ENCODE measurements at places on chromosomes 5 and 9. TPM values are rescaled to one million over a fixed set of nuclear protein-coding genes. Genes with fewer than 3 reads are reported as not detected.

GRCh38 chr9:33172256-33173238, 5.4 kb upstream of the B4GALT1 start:
- no peak overlapping the region for H3K4me3 ChIP-seq
- no peaks in the 10 kb centered on the region for H3K36me3 ChIP-seq
- H3K27ac ChIP-seq, result no peak overlapping the region

GRCh38 chr9:106731910-106732309, 131.1 kb upstream of the ZNF462 start:
- DNase-seq, result no peak
- no peaks in the 10 kb centered on the region for H3K27me3 ChIP-seq
- no peaks in the 10 kb centered on the region for H3K36me3 ChIP-seq
- H3K27ac ChIP-seq, result no peak overlapping the region

DNA sequence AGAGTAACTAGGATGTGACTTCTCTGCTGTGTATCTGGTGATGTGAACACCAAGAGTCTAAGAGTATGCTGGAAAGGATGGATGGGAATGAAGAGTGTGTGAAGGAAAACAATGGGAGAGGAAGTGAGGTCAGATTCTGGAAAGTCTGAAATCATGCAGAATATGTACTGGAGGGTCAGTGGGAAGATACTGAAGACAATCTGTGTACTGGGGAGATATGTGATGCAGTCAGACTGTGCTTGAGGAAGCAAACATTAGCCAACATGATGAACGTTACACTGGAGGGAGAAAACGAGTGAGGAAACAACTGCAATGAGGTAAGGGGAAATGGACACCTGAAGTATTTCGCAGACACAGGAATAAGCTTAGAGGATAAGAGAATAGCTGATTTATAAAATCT, 105.7 kb downstream of the NR3C1 start:
- no peak overlapping the region for H3K27ac ChIP-seq
- peaks cover 5% of the 10 kb centered on the region for H3K4me1 ChIP-seq
- no peaks in the 10 kb centered on the region for H3K27me3 ChIP-seq
- H3K36me3 ChIP-seq, result peaks cover 70% of the 10 kb centered on the region

DNA sequence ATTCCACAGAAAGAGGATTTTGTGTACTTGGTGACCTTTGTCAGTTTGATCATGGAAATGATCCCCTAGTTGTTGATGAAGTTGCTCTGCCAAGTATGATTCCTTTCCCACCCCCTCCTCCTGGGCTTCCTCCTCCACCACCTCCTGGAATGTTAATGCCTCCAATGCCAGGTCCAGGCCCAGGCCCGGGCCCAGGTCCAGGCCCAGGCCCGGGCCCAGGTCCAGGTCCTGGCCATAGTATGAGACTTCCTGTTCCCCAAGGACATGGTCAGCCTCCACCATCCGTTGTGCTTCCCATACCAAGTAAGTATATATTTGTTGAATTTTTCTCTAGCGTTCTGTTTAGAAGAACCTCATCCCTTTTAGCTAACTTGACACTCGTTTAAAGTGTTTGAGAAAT, 30.0 kb downstream of the RBM27 start:
- peak overlapping the region; percentile 37 for H3K27ac ChIP-seq
- peak; percentile 28 for DNase-seq
- peaks cover 90% of the 10 kb centered on the region for H3K36me3 ChIP-seq
- H3K4me3 ChIP-seq, result no peak overlapping the region
- H3K27me3 ChIP-seq, result no peaks in the 10 kb centered on the region

- no peak overlapping the region for H3K4me3 ChIP-seq
- H3K27ac ChIP-seq, result no peak overlapping the region
- DNase-seq, result no peak
- H3K36me3 ChIP-seq, result no peaks in the 10 kb centered on the region
- peaks cover 11% of the 10 kb centered on the region for H3K4me1 ChIP-seq
Measured at GRCh38 chr5:82854956-82855355, 222.2 kb downstream of the TMEM167A start.

DNA sequence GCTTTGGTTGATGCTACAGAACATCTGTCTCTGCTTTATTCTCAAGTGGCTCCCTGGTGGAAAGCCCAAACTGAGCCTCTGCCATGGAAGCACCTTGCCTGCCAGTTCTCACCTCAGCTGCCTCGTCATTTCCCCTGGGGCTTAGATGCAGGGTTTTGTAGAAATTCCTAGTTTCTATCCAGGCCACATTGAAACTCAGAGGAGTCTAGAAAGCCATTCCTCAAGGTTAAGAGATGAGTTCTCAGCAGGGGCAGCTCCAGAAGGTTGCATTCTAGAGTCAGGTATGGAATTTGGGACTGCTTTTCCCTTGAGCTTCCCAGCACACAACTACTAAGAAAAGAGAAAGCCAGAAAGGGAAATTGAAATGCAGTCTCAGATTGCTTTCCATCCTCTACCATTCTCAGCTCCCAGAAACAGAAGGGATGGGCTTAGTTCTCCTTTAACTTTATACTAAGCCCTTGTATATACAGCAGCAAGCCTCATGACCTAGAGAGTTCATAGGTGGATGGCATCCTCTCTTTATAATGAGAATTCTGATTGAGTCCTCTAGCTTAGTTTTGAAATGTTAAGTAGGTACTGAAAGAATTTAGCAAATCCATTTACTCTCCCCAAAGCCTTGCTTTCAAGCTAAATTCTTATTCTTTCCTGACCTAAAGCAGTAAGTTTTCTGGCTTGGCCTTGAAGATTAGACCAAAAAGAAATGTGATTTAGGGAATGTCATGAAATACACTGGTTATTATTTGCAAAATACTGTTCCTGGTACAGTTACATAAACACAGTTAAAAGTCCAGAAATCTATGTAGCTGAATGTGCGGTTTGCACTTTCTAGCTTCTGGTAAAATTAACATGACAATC, 66.0 kb upstream of the MEF2C start:
- DNase-seq, result no peak
- H3K4me1 ChIP-seq, result peaks cover 16% of the 10 kb centered on the region
- H3K27me3 ChIP-seq, result no peaks in the 10 kb centered on the region

GRCh38 chr5:111116550-111116949, 24.4 kb downstream of the WDR36 start:
- H3K4me3 ChIP-seq, result no peak overlapping the region
- H3K27me3 ChIP-seq, result no peaks in the 10 kb centered on the region
- no peak overlapping the region for H3K27ac ChIP-seq
- peaks cover 87% of the 10 kb centered on the region for H3K36me3 ChIP-seq
- no peak for DNase-seq

DNA sequence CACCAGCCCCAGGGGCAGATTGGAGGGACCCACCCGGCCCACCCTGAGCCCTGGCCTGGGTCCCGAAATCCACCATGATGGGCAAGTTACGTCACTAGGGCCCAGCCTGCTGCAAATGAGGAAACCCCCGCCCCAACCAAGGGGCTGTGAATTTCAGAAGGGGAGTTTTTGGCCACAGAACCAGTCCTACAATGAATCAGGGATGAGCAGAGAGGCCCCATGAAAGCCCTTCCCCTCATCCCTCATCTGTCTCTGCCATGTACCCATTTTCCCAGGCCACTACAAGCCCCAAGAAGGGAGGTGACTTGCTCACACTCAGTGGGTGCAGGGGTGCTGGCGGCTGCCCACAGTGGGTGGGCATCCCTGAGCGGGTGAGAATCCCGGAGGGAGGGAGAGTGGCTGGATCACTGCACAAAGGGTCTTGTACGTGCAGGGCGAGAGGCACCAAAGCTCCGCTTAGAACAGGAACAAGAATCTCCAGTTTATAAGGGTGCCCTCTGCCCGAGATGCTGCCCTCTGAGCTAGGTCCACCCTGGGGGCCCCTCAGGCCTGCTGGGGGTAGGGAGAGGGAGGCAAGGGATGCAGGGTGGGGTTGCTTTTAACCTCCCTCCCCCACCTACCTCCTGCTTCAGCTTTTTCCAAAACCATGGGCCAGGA, 10.4 kb upstream of the TCF7 start:
- no peak overlapping the region for H3K4me3 ChIP-seq
- H3K4me1 ChIP-seq, result peaks cover 18% of the 10 kb centered on the region
- no peak for DNase-seq
- H3K27ac ChIP-seq, result no peak overlapping the region
- H3K27me3 ChIP-seq, result no peaks in the 10 kb centered on the region

- H3K27ac ChIP-seq, result no peak overlapping the region
- H3K4me3 ChIP-seq, result no peak overlapping the region
- H3K27me3 ChIP-seq, result no peaks in the 10 kb centered on the region
- no peaks in the 10 kb centered on the region for H3K36me3 ChIP-seq
Measured at GRCh38 chr5:94498199-94498598, 120.2 kb downstream of the KIAA0825 start.

DNA sequence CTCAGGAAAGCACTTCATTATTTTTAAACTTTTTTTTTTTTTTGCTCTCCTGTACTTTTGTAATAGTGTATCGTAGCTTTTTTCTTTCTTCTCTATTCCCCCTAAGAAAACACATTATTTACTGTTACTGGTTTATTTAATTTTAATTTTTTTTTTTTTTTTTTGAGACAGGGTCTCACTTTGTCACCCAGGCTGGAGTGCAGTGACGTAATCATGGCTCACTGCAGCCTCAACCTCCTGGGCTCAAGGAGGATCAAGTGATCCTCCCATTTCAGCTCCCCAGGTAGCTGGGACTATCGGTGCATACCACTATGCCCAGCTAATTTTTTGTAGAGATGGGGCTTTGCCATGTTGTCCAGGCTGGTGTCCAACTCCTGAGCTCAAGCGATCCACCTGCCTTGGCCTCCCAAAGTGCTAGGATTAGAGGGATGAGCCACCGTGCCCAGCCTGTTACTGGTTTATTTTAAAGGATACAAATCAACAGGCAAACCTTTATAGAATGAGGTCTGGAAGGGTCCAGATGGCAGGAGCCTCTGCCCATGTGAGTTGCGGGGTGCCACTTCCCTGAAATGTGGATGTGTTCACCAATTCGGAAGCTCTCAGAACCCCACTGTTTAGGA, 49.0 kb upstream of the TNFSF15 start:
- DNase-seq, result no peak
- no peaks in the 10 kb centered on the region for H3K36me3 ChIP-seq
- no peaks in the 10 kb centered on the region for H3K4me1 ChIP-seq
- H3K4me3 ChIP-seq, result no peak overlapping the region
- peaks cover 13% of the 10 kb centered on the region for H3K27me3 ChIP-seq
- H3K27ac ChIP-seq, result no peak overlapping the region

GRCh38 chr5:1983401-1983800, 100.7 kb upstream of the IRX4 start:
- no peaks in the 10 kb centered on the region for H3K4me1 ChIP-seq
- no peaks in the 10 kb centered on the region for H3K27me3 ChIP-seq
- no peak overlapping the region for H3K4me3 ChIP-seq

DNA sequence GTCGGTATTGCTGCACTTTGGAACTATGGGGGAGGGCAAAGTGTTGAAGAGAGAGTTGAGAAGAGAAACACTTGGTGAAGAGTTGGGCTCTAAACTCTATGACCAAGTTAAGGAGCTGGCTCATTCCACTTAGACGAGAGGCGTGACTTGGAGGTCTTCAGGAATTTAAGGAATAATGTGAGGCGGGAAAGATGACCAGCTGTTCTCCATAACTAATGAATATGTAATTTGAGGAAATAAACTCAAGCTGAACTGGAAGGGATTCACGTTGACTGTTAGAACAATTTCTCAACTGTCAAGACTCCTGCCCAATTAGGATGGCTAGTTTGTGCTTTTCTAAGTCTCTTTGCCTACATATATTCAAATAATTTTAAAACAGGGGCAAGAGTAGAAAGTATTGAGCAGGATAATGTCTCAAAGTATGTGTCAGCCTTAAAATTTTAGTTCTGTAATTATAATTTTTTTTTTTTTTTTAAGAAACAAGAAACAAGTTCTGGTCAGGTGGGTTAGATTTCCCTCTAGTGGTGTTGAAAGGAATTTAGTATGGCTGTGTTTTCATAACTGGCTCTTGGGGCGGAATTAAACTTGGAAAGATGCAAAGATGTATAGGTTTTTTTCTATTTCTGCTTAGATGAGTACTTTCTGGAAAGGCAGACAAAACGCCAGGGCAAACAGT, 33.4 kb downstream of the TMEM252 start:
- peaks cover 57% of the 10 kb centered on the region for H3K4me1 ChIP-seq
- no peak for DNase-seq
- H3K4me3 ChIP-seq, result no peak overlapping the region

DNA sequence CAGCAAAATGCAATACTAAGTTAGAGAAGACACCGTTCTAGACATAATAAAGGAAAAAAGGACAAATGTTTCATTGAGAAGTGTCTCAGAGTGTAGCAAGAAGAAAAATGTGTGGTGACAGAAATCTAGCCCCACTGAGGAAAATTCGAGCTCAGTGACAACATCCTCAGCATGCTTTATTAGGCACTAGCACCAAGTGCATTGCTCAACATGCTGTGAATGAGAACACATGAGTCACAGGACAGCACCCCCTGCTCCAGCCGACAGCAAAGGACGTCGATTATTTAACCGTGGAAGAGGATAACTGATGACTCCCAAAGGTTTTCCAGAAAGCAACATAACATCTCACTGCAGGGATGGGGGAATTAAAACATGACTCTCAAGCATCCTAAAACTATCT, 182.7 kb downstream of the GNAQ start:
- peak overlapping the region; percentile 80 for H3K27ac ChIP-seq
- peaks cover 77% of the 10 kb centered on the region for H3K4me1 ChIP-seq
- peak; percentile 30 for DNase-seq
- H3K27me3 ChIP-seq, result no peaks in the 10 kb centered on the region
- H3K36me3 ChIP-seq, result no peaks in the 10 kb centered on the region

GRCh38 chr9:18208166-18209059, 265.5 kb upstream of the ADAMTSL1 start:
- H3K27ac ChIP-seq, result no peak overlapping the region
- no peaks in the 10 kb centered on the region for H3K27me3 ChIP-seq
- peaks cover 4% of the 10 kb centered on the region for H3K4me1 ChIP-seq
- DNase-seq, result no peak
- H3K36me3 ChIP-seq, result no peaks in the 10 kb centered on the region

Gene THBS4
- 51.4 TPM for total RNA-seq

Gene ORM2
- not detected for total RNA-seq

Gene LCN12
- 7.8 TPM for total RNA-seq

Data from left ventricle myocardium inferior (tissue), 1 donor.